ENCODE measurements at places on chromosomes 2 and 18.

DNA sequence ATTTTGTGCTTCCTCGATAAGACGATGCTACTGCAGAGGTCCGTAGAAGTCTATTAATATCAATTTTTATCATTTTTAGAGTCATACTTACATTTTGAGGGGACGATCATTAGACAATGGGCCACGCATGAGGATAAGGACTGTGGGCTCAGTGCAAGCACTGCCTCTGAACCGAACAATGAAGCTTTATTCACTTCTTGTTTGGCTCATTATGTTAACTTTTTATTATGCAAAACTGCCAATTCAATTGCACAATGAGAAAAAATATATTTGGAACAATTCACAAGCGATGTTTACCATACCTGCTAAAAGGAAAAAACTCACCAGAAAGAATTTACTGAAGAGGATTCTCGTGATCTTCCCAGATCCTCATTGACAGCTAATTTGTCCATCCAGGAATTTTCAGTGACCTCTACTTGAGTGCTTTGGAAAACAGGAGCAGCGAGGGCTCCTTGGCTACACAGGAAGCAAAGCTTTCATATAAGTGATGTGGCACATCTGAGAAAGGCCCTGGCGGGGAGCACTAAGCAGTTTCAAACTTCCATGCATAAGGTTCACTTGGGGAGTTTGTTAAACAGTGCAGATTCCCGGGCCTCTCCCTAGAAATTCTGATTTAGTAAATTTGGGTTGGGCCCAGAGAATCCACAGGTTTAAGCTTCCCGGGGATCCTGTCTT is 13.3 kb upstream of the CAPN13 start:
- no peak for DNase-seq

GRCh38 chr2:215861607-215862350 is 151.6 kb downstream of the MREG start:
- DNase-seq, result no peak

DNA sequence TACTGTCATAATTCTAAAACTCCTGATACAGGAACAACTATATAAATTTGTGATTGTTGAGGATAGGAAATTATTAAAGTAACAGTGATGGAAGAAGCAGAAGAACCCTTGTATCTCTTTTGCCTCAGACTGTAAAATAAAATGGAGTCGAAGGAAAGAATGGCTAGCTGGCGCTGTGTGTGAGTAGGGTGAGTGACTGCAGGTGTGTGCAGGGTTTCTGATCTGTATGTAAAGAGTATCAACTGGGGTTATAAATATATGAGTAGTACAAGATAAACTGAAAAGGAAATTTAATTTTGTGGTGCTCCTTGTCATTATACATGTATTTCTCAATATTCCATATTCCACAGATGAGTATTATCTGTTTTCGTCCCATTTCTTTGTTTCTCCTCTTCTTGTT is 15.2 kb downstream of the POLI start:
- no peak for DNase-seq

DNA sequence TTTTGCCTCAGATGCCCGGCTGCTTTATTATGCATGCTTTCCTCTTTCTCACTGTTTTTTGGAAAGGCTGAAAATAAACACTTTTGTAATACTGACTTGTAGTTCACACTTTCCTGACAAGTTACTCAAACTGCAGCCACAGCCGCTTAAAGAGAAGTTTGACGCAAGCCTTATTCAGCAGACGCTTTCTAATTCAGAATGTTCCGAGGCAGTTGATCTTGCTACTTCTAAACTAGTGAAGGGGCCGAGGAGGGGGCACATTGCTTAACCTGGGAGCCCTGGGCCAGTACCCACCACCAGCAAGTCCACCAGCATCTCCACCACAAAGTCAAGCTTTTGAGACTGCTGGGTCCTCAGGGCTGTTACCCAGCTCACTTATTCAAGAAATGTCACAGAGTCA is 71.8 kb upstream of the SPRED2 start:
- DNase-seq, result no peak

DNA sequence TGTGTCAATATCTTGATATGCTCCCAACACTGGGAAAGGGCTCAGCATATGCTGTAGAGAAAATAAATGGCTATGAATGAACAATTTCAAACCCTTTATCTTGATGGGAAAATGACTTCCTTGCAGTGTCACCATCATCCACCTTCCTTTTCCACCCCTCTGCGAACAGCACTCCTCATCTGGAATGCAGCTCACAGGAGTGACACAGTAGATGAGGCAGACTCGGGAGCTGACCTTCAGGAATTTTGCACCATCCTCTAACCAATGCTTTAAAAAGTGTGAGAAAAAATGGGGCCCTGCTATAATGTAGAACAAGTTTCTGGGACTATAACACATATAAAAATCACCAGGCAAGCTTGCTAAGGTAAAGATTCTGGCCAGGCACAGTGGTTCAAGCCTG is 41.3 kb upstream of the YPEL5 start:
- no peak for DNase-seq

- no peak for DNase-seq
These were observed 30.1 kb upstream of the GNAL start for GRCh38 chr18:11658989-11659388.

GRCh38 chr2:15448250-15448839 is 112.8 kb downstream of the NBAS start:
- DNase-seq, result no peak
